ENCODE measurements at places on chromosomes 3 and 15. TPM values are rescaled to one million over a fixed set of nuclear protein-coding genes. Genes with fewer than 3 reads are reported as not detected.

SEC11A gene
- 396 TPM for polyA plus RNA-seq

LDHAL6B gene
- polyA plus RNA-seq: not detected

CSPG4 gene
- polyA plus RNA-seq: 0.06 TPM

ASB14 gene
- polyA plus RNA-seq: 0.03 TPM

GP5 gene
- not detected for polyA plus RNA-seq

GPR176 gene
- polyA plus RNA-seq: 8.1 TPM

CCR9 gene
- not detected for polyA plus RNA-seq

KIF23 gene
- polyA plus RNA-seq: 87.9 TPM

CDCP1 gene
- 3.9 TPM for polyA plus RNA-seq

EXD1 gene
- polyA plus RNA-seq: 0.34 TPM

CGNL1 gene
- polyA plus RNA-seq: 1.8 TPM

Measured in A549 (cell line).